Bronchial epithelial cell (primary cell): ENCODE measurements at places on chromosomes 11 and 22.

DNA sequence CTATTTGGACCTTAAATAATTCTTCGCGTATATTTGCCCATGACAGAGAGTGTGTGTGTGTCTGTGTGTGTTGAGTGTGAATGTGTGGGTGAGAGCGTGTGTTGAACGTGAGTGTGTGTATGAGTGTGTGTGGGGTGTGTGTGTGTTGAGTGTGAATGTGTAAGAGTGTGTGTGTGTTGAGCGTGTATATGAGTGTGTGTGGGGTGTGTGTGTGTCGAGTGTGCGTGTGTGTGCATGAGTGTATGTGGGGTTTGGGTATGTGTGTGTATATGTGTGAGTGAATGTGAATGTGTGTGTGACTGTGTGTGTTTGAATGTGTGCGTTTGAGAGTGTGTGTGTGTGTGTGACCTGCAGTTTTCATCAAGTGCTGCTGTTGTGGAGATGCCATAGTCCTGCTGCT is 26.8 kb downstream of the GAL start:
- no peak for DNase-seq

DNA sequence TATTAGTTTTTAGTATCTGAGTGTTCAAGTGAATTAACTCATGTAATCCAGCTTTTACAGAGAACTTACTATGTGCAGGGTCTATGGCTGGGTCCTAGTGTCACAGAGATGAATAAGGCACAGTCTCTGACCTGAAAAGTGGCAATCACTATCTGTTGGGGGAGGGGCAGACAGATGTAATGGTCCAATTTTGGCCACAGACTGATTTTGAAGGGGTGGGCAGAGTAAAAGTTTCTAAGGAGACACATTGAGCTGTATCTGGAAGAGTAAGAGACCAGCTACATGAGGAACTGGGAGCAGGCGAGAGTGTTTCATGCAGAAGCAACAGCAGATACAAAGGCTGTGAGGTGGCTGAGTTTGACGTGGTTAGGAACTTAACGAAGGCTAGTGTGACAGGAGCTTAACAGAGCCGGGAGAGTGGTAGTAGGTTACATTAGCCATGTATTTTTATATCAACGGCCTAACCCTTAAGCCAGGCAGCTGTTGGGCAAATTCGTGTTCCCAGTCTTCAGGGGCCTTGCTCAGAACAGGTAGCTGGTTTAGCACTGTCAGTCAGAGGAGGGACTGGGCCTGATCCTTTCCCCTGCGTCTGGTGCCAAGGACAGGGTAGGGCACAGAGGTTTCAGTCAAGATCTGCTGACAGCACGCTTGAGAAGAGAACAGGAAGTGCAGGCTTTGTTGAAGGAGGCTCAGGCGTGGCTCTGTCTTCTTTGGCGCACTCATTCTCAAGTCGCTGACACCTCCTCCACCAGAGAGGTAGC is 1.4 kb upstream of the STIM1 start:
- DNase-seq: peak; percentile 51

DNA sequence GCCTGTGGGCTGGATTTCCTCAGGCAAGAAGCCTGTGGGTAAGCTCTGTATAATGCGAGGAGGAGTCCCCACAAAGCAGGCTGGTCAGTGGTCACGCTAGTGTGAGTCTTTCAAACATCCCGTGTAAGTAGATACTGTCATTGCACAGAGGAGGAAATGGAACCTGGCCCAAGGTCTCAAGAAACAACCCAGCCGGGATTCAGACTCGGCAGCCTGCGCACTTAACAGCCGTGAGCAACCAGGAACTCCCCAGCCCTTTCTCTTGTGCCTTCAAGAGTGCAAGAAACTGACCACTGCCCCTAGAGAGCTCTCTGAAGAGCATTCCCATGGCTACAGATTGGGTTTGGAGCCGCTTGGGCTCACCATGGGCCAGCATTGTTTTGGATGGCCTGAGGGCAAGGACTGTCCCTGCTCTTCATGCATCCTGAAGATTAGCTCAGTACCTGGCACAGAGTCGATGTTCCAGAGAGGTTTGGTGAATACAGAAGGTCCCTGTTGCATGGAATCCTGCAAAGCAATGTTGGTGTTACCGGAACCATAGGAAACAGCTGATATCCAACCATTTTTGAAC is 6.0 kb downstream of the MPST start:
- no peak for DNase-seq

DNA sequence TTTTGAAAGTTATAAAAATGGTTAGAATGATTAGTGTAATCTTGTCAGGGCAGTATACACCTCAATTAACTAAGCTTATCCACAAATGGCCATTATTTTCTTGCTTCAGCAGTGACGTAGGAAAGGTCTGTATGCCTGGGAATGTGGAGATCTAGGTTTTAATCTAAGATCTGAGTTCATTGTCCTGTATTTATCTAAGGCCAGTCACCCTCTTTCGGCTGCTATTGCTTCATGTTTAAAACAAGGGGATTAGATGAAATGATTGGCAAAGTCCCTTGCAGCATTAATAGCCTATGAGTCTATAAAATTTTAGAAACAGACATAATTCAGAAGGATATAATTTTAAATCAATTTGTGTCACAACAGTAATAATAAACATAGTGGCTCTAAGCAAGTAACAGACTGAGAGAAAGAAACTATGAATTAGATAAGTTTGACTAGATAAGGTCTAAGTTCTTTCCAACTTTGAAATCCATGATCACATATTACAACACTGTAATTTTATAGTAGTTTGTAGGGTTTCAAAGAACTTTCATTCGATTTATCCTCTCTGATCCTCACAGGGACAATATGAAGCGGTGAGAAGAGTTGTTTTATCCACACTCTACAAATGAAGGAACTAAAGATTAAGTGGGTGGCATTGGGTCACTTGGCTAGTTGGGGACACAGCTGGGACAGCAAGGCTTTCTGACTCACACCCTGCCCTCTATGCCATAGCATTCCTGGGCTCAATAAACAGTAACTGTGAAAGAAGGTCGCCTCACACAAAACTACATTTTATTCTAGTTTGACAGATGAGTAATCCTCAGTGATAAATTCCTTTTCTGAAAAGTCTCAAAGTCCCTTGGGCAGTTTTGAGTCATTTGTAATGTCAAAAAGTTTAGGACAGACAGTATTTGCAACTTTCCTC is 60.6 kb upstream of the RDX start:
- no peak for DNase-seq

DNA sequence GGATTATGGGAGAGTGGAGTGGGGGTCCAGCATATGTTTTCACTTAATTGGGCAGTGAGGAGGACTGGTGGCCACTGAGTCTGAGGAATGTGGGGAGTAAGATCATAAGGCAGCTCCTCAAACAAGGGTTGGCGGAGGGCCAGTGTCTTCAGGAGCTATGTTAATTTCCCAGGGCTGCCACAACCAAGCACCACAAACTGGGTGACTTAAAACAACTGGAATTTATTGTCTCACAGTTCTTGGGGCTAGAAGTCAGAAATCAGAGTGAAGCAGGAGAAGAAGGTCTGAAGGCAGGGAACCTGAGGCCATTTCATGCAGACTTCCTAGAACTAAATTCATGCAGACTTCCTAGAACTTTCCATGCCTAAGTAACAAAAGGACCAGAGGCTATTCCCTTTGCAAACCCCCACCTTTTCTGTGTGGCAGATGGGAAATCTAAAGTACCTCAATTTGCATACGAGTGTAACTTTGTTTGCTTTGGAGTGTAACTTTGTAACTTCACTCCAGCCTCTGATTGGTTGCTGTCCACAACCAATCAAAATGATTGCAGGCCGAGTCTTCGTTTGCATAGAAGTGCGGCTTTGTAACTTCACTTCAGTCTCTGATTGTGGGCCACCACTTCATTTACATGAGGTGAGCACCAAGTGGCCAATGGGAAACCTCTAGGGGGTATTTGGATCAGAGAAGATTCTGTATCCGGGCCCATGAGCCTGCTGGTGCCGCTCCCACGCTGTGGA is 50.5 kb upstream of the ZBED5 start:
- DNase-seq: no peak

DNA sequence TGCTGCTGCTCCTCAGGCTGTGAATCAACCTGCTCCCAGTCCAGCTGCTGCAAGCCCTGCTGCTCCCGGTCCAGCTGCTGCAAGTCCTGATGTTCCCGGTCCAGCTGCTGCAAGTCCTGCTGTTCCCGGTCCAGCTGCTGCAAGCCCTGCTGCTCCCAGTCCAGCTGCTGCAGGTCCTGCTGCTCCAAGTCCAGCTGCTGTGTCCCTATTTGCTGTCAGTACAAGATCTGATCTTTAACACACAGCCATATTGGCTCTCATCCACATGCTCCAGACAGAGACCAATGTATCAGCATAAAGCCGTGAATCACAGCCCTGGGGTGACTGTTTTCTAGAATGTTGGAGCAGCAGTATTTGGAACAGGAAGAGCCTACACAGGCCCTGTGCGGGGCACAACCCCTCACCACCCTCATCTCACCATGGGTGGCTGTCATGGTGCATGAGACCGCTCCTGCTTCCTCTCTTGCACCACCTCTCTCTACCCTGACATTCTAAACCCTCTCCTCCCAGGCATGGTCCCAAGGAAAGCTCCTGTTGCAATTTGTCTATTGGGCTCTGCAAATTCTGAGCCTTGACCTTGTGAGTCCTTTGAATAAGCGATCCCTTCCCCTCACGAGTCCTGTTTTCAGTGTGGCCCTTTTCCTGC is 3.5 kb downstream of the KRTAP5-10 start:
- DNase-seq: peak; percentile 2

- DNase-seq: peak; percentile 65
Observed at GRCh38 chr11:15158351-15159015, 43.8 kb downstream of the INSC start.

DNA sequence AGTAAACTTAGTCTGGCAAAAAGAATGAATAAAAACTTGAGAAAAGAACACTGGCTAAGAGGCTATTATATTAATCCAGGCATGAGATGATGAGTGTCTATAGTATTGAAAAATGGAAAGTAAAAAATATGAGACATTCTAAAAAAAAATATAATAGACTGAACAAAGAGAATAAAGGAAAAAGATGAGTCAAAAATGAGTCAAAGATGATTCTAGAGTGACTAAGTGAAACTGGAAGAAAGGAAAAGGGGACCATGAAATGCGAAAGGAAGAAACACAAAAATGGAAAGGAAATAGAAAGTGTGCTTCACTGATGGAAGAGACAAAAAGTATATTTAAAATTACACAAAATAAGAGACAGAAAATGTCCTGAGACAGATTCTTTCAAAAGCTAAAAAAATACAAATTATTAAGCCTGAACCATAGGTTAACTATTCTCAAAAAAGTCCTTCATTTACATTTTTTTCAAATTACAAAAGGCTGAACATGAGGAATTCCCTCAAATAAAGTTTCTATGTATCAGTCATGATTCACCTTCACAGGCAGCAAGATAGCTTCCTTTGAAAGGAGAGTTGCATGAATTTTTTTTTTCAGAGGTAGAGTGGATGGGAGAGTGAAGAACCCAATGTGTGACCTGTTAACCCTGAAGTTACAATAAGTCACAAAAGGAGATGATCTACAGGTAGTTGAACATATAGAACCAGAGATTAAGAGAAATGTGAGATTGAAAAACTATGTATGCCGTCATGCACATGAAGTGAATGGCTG is 75.2 kb downstream of the EIF3M start:
- peak; percentile 89 for DNase-seq

GRCh38 chr22:26271427-26271826 is 102.2 kb downstream of the SEZ6L start:
- no peak for DNase-seq

GRCh38 chr11:27678242-27678641 is 22.0 kb downstream of the BDNF start:
- no peak for DNase-seq

- DNase-seq: peak; percentile 99
Observed at GRCh38 chr11:35040221-35040942, 98.6 kb upstream of the CD44 start.

GRCh38 chr22:20542736-20543135 is 35.3 kb downstream of the MED15 start:
- no peak for DNase-seq

DNA sequence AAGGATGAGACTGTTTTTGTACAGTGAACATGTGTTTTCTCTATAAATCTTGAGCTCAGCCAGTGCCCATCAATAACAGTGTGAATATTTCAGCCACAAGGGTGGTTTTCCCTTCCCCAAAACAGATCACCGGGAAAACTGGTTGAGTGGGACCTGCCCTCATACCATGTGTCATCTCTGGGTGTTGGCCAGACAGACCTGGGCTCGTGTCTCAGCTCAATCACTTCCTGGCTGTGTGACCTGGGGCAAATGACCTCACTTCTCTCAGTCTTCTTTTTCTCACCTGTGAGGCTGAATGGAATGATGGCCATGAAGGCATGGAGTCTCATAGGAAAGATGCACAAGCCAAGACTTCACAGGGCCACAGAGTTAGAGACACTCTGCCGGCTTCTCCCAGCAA is 74.7 kb downstream of the COMMD9 start:
- DNase-seq: peak; percentile 93

GRCh38 chr11:76564364-76564763 is 106.2 kb downstream of the LRRC32 start:
- no peak for DNase-seq

- no peak for DNase-seq
Observed at GRCh38 chr11:20060181-20060580, 100.1 kb downstream of the DBX1 start.

GRCh38 chr22:29816980-29817379 is 21.1 kb downstream of the ASCC2 start:
- DNase-seq: peak; percentile 64

GRCh38 chr11:16773981-16774935 is 35.8 kb downstream of the C11orf58 start:
- no peak for DNase-seq

DNA sequence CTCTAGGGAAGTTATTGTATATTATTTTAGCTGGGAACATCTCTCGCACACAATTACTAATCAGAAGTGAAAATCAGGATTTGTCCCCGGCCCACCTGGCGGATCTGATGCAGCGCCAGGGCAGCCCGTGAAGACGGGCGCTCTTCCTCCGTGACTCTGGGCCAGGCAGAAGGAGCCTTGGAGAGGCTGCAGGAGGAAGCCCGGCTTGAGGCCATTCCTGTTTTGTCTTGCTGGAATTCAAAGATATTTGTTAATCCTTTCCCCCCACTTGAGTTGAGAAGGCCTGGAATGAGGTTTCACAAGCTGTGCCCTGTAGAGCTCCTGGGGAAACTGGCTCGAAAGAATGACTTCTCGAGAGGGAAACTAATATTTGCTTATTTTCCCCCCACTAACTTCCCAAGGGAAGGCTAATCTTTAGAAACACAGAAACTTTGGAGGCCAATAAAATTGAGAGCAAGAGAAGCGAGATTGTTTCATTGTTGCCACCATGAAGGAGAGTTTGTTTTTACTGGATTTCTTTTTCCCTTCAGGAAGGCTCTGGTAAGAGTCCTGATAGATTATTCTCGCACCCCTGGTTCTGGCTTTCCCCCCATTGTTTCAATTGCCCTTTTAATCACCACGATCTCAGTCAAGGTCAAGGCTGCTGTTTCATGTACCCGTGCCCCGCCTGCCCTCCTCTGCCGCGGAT is 92.8 kb upstream of the SEPTIN5 start:
- no peak for DNase-seq
